Stimulated activated CD8-positive, alpha-beta memory T cell treated with anti-CD3 and anti-CD28 coated beads, Interleukin-15, amount 100 ng/mL, for 1 hour (primary cell): ENCODE measurements at places on chromosomes 3 and 15.

DNA sequence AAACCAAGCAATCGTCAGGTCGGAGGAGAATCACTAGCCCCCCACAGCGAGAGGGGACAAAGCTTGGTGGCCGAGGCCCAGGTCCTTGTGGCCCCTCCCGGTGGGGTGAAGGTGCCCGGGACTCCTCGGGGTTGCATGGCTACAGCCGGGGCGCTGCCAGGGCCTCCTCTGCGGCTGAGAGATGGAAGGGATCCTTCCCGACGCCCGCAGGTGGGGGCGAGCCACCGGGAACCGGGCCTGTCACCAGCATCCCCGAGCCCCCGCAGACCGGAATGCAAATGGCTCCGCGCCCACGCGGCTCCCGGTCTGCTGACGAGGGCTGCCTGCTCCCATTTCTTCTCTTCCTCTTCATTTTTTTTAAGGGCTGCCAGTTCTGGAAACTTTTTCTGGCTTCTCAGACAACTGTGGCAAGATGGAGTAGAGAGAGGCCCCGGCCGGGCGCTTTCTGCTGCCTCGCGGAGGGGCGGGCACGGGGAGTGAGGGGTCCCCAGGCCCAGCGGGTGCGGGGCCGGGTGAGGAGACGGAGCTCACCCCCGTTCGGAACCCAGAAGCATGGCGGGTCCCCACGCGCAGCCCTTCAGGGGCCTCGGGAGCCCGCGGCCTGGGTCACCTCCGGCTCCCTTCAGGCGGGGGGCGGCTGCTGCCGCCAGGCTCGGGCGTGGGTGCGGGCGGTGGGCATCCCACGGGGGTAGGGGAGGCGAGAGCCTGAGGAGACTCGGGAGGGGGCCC is 27.5 kb downstream of the MELTF start:
- no peak for DNase-seq

DNA sequence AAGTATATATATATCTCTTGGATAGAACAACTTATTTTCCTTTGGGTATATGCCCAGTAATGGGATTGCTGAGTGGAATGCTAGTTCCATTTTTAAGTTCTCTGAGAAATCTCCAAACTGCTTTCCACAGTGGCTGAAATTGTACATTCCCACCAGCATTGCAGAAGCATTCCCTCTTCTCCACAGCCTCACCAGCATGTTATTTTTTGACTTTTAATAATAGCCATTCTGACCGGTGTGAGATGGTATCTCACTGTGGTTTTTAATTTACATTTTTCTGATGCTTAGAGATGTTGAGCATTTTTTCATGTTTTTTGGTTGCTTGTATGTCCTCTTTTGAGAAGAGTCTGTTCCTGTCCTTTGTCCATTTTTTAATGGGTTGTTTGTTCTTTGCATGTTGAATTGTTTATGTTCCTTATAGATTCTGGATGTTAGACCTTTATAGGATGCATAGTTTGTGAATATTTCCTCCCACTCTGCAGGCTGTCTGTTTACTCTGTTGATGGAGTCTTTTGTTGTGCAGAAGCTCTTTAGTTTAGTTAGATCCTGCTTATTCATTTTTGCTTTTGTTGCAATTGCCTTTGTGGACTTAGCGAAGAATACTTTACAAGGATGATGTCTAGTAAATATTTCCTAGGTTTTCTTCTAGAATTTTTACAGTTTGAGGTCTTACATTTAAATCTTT is 82.7 kb upstream of the NR2F2 start:
- DNase-seq = no peak

DNA sequence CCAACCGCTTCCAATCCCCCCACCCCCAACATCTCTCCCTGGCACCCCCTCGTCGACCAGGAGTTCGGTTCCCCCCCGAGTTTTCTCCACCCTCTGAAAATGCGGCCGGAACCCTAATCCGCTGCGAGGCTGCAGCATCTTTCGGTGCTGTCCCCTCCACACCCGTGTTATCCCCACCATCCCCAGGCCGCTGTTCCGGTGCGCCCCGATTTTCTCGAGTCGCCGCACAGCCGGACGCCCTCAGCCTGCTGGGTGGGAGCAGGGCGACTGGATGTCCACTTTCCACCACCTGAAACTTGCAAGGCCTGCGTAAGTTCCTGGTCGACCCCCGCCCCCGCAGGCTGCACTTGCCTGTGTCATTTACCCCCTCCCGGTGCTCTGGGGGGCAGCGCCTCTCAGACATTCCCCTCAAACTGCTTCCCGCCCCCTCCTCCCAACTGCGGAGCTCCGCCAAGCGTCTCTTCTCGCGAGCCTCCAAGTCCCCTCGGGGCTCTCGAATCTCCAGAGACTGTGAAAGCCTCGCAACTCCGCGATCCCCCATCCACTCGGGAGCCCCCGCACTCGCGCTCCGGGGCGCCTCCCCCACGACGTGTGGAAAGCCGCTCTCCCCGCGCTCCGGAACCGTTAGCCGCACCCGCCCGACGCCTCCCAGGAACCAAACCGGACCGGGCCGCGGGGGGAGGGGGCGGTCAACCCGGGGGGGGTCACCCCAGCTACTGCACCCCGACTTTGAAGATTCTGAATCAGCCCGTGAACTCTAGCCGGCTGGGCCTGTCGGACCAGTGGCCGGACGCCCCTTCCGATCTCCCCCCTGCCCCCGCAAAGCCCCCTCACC is 566 bp downstream of the ETV5 start:
- no peak for DNase-seq

DNA sequence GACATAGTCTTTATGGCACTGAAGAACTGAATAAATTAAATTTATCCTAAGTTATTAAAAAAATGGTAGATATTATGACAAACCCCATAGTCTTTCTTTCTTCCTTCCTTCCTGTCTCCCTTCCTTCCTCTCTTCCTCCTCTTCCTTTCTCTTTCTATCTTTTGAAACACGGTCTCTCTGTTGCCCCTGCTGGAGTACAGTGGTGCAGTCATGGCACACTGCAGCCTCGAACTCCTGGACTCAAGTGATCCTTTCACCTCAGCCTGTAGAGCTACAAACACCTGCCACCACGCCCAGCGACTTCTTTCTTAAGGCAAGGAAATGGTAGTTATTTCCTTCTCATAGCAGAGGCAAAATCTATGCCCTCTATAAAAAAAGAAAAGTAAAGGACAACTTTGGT is 354.6 kb downstream of the GAP43 start:
- DNase-seq = no peak

- DNase-seq = no peak
Observed at GRCh38 chr3:64264501-64265109, 39.3 kb upstream of the PRICKLE2 start.

DNA sequence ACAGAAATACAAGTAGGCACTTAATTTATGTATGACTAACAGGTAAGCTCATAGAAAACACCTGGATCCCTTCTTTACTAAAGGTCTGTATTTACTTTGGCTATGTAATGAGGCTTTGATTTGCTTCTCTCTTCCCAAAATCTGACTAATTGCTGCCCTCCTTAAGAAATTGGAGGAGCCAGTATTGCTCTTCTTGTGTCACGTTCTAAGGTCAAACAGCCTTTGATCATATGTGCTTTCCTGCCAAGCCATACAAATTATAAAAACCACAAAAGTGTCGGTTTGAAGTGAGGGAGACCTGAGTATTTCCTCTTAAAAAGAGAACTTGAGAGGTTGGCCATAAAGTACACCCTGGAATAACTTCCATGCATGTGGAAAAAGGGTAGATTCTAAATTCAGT is 112.1 kb upstream of the MB21D2 start:
- no peak for DNase-seq

DNA sequence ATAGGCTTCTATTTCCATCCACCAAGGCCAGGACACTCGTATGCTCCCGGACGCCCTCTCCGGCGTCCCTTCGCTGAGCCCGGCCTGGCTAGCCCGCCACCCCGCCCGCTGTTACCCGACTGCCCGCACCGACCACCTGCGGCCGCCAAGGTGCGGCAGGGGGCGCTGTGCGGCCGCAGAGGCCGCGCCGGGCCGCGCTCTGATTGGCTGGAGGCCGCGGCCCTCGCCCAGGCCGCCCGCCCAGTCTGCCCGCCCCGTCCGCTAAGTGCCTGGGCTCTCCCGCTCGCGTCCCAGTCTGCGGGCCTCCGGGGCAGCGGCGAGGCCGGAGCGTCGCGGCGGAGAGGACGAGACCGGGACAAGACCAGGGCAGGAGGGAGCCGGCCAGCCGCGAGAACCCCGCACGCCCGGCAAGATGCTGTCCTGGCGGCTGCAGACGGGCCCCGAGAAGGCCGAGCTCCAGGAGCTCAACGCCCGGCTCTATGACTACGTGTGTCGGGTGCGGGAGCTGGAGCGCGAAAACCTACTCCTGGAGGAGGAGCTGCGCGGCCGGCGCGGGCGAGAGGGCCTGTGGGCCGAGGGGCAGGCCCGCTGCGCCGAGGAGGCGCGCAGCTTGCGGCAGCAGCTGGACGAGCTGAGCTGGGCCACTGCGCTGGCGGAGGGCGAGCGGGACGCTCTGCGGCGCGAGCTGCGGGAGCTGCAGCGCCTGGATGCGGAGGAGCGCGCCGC is at the start of gene SYNM:
TSS of gene SYNM (plus strand) at position 293 of the 726 bp plus-strand sequence. CDS start at position 413, 120 bp downstream.
- DNase-seq = no peak

- DNase-seq = no peak
Observed at GRCh38 chr15:40275523-40275922, 7.3 kb downstream of the ANKRD63 start.

DNA sequence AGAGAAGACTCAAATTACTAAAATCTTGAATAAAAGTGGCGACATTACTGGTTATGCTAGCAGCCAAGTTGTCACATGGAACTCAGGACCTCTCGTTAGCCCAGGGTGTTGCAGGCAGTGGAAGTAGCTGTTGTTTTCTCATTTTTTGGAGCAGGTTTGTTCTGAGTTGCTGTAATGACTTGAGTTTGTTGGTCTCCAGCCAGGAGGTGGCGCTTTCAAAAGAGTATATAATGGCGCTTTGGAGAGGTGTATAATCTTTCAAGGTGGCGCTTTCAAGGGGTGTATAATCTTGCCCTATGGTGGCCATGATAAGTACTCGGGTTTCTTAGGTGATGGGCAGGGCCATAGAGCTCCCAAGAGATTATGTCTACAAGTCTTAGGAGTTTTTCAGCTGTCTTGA is 632.7 kb downstream of the NTRK3 start:
- DNase-seq = no peak

GRCh38 chr3:29591579-29591978 is 310.7 kb downstream of the RBMS3 start:
- no peak for DNase-seq

DNA sequence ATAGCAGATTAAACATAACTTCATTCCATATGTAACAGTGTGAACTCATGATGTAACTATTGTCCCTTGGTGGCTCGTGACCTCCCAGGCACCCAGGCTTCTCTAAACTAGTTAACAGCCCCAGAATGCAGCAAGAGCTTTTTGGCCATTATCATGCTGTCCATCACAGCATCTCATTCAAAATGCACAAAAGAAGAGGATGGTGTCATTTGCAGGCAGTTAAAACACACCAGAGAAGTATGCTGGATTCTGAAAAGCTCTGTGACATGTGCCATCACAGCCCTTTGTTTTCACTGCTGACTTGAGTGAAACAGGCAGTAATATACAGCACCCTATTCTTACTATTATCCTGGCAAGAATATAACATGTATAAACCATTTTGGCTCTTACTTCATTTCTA is 117.6 kb upstream of the CHMP2B start:
- DNase-seq = no peak

- DNase-seq = no peak
Observed at GRCh38 chr3:61358364-61358763, 107.1 kb upstream of the FHIT start.

GRCh38 chr3:173045770-173046382 is 95.2 kb downstream of the SPATA16 start:
- DNase-seq = no peak

DNA sequence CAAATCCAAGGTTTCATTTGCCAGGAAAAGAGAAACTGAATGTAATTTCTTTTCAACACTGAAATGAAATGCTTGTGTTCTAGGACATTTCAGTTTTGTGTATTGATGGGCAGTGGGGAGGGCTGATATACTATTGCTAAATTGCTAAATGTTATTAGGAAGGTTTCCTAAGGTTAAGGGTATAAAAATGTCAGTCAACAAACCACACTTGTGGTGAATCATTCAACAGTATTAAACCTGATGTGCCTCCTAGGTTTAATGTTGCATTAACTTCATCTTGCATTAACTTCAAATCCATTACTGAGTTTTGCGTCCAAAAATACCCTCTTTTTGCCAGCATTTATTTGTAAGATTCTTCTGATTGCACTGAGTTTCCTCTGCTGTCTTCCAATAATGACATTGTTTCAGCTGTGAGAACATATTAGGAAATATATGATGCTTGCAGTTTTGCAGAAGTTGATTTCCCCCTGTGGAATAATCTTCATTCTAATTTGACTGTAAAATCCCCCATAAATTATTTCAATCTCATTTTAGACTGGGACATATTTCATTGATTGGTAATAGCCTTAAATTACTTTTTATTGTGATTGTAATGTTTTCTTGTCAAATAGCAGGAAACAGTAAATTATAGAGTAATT is 758.3 kb downstream of the GBE1 start:
- no peak for DNase-seq

DNA sequence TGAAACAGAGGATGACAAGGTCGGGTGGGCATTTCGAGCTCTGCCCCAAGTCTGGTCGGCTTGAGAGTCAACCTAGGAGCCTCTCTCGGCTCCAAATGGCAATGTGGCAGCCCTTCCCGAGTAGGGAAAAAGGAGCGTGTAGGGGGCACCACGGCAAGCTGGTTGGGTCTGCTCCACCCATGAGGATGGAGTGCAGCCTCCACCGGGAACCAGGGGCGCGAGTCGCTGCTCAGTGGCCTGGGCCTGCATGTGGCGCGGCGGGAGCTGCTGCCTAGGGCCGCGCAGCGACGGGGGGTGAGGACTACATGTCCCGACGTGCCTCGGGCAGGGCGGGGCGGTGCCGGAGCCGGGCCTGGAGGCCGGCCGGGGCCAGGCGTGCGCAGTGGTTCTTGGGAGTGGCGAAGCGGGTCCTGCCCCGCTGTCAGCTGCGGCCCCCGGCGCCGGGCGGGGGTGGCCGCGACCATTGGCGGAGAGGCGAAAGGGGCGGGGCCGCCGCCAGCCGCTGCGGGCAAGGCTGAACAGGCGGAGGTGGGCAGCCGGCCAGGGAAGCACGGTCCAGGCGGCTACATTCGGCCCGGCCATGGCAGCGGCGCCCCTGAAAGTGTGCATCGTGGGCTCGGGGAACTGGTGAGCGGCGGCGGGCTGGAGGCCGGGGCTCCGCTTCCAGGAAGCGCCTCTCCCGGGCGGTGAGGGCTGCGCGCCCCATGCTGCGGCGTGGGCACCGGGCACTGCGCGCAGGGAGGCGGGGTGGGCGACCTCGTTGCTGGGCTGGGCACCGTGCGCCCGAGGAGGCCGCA is at the start of gene GPD1L:
TSS of gene GPD1L (plus strand) at position 489 of the 797 bp plus-strand sequence. CDS start at position 581, 92 bp downstream.
- peak; percentile 75 for DNase-seq

DNA sequence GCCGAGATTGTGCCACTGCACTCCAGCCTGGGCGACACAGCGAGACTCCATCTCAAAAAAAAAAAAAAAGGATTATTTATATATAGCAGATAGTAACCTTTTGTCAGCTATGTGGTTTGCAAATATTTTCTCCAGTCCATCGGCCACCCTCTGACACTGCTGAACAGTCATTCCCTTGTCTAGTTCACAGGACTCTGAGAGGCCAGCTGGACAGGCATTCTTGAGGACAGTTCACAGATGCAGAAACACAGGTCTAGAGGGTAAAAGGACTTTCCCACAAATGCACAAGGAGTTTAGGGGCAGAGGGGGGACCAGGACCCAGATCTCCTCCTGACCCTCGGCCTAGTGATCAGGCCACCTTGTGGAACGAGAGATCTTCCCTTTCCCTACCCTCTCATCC is 7.5 kb upstream of the TMEM40 start:
- DNase-seq = no peak

GRCh38 chr15:52503788-52504496 is 24.7 kb downstream of the MYO5A start:
- DNase-seq = no peak
